ENCODE measurements at places on chromosomes 3 and 15.

GRCh38 chr15:64930778-64931371 is 19.2 kb downstream of the ANKDD1A start:
- no peak for DNase-seq

- no peak for DNase-seq
These were observed 34.9 kb upstream of the LINGO1 start for GRCh38 chr15:77667338-77668234.

DNA sequence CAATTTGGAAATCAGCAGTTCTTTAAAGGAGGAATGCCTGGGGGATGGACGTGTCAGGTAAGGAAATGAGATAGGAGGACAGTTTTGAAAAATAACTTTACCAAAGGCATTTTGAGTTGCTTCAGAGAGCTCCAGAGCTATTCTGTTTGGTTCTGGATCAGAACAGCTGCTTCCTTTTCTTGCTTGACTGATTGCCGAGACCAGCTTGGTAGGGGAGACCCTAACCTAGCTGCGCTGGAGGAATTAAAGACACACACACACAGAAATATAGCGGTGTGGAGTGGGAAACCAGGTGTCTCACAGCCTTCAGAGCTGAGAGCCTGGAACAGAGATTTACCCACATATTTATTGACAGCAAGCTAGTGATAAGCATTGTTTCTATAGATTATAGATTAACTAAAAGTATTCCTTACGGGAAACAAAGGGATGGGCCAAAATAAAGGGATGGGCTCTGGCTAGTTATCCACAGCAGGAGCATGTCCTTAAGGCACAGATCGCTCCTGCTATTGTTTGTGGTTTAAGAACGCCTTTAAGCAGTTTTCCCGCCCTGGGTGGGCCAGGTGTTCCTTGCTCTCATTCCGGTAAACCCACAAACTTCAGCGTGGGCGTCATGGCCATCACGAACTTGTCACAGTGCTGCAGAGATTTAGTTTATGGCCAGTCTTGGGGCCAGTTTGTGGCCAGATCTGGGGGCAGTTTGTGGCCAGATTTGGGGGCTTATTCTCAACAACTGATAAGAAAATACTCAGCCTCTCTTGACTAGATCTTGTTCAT is 556.0 kb downstream of the ROBO1 start:
- DNase-seq = no peak

DNA sequence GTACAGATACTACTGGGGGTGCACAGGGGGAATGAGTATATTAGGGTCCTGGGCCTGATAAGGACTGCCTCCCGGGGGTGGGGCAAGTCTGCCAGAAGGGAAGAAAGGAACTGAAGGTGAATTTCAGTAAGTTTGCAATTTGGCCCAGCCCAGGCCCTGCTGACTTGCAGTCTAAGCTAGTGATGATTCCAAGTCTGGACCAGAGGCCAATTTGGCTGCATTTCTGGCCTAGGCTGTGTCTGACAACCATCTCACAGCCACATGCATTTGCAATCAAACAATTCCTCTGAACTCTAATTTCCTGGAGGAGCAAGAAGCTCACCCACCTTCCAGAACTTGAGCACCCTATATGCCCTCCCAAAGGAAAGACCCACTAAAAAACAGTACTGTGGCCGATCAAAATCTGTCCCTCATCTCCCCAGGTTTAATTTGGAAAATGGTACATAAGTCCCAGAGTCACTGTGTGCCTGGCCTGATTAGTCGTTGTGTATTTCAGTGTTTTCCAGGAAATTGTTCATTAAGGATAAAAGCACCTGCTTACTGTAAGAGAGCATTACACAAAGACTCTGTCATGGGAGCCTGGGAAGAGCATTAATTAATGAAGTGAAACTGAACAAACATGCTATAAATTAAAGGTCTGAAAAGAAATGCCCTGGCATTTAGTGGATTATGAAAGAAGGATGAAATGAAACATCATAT is 114.5 kb downstream of the MEGF11 start:
- no peak for DNase-seq

GRCh38 chr3:152413240-152413639 is 144.5 kb downstream of the MBNL1 start:
- DNase-seq = no peak

DNA sequence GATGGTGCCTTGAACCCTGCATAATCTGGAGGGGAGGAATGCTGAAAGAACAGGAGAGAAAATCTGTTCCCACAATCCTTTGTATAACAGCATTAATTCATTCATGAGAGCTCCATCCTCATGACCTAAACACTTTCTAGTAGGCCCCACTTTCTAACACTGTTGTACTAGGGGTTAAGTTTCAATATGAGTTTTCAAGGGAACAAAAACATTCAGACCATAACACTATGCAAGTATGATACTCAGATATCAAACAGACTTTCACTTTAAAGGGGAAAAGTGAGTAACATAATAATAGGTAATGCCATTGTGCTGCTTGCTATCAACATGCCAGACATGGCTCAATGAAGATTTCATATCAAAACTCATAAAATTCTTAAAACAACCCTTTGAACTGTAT is 32.4 kb upstream of the PLSCR2 start:
- no peak for DNase-seq

GRCh38 chr3:50454481-50455070 is 48.9 kb downstream of the CACNA2D2 start:
- DNase-seq = no peak

GRCh38 chr3:188170461-188171459 is 16.8 kb downstream of the LPP start:
- peak; percentile 61 for DNase-seq
